Activated CD4-positive, alpha-beta memory T cell treated with anti-CD3 and anti-CD28 coated beads, Interleukin-2, amount 10 ng/mL, durations not matched to agents 7 days and 5 days (primary cell): ENCODE measurements at places on chromosomes 2 and 18. TPM values are rescaled to one million over a fixed set of nuclear protein-coding genes. Genes with fewer than 3 reads are reported as not detected.

- no peak for DNase-seq
Measured at GRCh38 chr18:62480927-62481326, 41.9 kb upstream of the ZCCHC2 start.

DNA sequence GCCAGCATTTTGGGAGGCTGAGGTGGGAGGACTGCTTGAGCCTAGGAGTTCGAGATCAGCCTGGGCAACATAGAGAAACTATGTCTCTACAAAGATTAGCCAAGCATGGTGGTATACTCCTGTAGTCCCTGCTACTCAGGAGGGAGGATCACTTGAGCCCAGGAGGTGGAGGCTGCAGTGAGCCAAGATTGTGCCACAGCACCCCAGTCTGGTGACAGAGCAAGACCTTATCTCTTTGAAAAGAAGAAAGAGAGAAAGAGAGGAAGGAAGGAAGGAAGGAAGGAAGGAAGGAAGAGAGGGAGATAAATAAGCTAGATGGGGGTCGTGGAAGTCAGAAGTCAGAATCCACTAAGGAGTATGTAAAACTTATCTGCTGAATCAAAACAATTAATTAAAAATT is 16.2 kb downstream of the GPR75 start:
- no peak for DNase-seq

- DNase-seq: no peak
Measured at GRCh38 chr18:40148960-40149359, 1806.1 kb upstream of the PIK3C3 start.

DNA sequence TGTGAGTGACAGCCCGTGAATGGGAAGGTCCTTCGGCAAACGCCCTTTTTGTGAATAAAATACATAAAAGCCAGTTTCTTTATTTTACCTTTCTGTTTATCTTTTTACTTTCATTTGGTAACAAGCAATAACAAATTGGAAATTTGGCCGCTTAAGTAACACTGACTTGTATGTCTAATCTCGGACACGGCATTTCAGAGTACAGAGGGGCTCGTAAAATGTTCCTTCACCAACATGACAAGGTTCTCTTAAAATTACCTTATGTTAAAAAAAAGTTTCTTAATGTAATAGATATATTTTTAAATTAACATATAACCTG is 558 bp upstream of the NEMP2 start:
- no peak for DNase-seq

DNA sequence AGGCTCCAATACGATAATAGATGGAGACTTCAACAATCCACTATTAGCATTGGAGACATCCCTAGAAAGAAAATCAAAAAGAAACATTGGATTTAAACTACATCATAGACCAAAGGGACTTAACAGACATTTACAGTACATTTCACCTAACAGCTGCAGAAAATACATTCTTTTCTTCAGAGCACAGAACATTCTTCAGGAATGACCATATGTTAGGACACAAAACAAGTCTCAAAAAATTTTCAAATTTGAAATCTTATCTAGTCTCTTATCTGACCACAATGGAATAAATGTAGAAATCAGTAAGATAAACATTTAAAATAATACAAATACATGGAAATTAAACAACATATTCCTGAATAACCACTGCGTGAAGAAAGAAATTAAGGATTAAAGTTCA is 68.7 kb downstream of the STRADB start:
- DNase-seq: no peak

The RND3 gene
- total RNA-seq: not detected

DNA sequence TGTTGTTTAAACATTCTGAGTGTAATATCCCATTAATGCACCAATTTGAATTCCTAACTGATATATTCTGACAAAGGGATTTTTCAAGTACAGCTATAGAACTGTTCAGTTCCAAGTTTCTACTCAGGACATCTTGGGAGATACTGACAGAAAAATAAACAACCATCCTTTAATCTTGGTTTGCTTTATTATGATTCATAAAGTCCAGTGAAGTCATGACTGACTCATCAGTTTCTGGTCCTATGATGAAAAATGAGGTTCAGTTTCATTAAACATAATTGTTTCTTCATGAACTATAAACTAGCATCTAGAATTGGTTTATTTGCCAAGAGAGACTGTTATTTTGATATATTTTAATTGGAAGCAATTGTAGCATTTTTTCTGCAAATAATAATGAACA is 896.2 kb downstream of the CCDC85A start:
- DNase-seq: no peak

GRCh38 chr18:23548275-23548674 is 38.0 kb downstream of the NPC1 start:
- no peak for DNase-seq

The PNKD gene
- total RNA-seq: 31.8 TPM

- DNase-seq: no peak
Measured at GRCh38 chr2:46644690-46645385, 165.5 kb downstream of the TMEM247 start.

GRCh38 chr2:185835974-185836373 is 97.4 kb downstream of the FSIP2 start:
- DNase-seq: no peak

- DNase-seq: no peak
Measured at GRCh38 chr2:73257425-73258125, 23.5 kb downstream of the CCT7 start.

DNA sequence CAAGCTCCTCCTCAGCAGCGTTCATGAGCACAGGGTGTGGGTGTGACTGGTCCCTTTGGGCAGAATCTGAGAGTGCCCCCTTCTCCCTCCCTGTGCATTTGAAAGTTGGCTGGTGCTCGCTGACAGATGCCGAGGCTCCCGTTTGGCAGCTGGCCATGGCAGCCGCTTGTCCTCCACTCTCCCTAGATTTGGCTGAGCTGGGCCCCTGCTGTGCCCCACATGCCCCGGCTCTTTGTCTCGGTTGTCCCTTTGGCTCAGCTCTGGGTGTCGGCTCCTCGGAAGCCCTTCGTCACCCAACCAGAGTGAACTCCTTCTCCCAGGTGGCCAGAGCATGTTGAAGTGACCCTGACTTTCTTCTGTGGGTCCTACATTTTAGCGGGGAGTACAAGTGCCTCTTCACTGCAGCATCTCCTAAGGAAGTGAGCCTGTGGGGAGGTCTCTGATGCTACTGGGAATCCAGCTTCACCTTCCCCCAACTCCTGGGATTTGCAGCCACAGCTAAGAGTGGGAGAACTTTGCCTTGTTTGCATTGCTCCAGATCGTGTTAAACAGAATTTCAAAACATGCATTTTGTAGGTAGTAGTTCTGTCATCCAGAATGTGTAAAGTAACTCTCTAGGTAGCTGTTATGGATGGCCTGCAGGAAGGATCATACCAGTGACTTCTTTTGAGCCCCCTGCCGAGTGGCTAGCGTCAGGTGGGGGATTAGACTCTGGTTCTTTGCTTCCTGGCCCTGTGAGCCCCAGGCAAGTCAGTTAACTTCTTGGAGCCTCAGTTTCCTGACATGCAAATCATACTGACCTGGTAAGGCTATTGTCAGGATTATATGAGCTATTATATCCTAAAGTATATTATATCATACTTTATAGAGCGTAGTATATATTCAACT is 24.2 kb downstream of the HPCAL1 start:
- DNase-seq: no peak

DNA sequence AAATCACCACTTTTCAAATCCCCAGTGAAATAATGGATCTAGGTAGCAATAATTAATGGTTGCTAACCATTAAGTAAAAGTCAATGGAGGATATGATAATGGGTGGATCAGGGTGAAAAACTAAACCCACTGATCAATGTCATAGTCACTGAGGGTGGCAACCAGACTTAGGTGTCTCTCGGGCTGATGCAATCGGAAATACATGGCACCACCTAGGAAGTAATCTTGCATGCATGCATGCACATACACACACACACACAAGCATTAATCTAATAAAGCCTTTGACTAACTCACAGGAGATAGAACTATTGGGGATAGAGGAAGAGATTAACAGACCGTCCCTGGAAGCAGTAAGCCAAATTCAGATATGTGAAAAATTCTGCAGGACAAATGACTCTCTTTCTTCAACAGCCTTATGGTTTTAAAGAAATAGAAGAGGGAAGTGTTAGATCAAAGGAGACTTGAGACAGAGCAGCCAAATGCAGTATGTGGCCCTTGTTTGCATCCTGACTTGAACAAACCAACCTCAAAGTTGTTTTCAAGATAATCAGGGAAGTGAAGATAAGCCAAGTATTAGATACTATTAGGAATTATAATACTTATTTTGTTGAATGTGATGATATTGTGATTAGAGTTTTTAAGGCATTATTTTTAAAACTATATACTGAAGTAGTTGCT is 186.0 kb upstream of the RMP24 start:
- no peak for DNase-seq

- DNase-seq: peak; percentile 43
Measured at GRCh38 chr2:203583701-203584100, 48.6 kb upstream of the RAPH1 start.

DNA sequence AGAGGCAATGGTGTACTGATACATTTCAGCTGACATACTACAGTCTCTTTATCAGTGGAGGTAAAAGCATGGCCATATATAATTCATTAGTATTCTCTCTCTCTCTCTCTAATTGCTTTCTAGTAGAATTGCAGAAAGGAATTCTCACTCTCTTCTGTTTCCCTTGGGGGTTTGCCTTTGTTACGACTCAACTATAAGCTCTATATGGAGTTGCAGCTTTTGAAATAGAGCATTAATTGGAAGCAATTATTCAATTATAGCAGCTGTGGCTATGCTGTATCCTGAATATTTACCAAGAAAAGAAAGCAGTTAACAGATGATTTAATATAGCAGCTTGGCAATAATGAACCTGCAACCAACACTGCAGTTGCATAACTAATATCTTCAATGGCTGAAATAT is 132.7 kb upstream of the STON1 start:
- DNase-seq: no peak

The IL36G gene
- not detected for total RNA-seq

DNA sequence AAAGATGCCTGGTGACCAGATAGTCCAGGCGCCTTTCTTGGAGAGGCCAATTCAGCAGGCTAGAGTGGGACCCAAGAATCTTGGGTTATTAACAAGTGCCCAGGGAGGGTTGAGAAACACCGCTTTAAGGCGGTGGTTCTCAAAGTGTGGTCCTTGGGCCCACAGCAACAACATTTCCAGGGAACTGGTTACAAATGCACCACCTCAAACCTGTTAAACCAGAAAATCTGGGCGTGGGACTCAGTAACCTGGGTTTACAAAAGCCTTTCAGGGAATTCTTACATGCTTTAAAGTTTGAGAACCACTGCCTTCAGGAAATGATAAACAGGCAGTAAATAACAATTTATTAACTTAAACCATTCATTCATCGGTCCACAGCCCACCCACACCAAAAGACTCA is 92.5 kb downstream of the SP3 start:
- DNase-seq: no peak

DNA sequence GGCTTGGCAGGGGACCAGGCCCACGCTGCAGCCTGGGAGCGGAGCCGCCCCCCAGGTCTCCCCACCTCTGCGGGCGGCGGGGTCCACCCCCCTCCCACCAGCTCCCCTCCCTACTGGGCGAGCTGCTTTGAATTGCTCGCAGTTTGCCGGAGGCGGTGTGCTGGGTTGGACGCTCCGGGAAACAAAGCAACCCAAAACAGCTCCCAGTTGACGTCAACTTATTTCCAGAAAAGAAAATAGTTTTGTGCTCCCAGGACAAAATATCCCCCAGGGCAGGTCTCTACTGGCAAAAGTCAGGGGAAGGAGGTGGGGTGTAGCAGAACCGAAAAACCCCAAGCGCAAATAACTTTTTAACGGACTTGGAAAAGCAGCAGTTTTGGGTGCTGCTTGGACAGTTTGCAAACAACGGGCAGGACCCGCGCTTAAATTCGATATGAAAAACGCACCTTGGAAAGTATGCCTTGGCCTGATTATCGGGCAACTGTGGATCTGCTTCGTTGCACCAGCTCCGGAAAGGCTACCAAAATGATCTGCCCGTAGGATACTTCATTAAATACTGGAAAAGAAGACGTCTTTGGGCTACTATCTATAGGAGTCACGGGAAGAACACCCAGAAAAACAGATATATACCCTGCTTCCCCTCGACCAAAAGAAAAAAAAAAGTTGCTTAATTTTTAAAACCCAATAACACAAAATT is 2.8 kb upstream of the KCTD1 start:
- DNase-seq: no peak

DNA sequence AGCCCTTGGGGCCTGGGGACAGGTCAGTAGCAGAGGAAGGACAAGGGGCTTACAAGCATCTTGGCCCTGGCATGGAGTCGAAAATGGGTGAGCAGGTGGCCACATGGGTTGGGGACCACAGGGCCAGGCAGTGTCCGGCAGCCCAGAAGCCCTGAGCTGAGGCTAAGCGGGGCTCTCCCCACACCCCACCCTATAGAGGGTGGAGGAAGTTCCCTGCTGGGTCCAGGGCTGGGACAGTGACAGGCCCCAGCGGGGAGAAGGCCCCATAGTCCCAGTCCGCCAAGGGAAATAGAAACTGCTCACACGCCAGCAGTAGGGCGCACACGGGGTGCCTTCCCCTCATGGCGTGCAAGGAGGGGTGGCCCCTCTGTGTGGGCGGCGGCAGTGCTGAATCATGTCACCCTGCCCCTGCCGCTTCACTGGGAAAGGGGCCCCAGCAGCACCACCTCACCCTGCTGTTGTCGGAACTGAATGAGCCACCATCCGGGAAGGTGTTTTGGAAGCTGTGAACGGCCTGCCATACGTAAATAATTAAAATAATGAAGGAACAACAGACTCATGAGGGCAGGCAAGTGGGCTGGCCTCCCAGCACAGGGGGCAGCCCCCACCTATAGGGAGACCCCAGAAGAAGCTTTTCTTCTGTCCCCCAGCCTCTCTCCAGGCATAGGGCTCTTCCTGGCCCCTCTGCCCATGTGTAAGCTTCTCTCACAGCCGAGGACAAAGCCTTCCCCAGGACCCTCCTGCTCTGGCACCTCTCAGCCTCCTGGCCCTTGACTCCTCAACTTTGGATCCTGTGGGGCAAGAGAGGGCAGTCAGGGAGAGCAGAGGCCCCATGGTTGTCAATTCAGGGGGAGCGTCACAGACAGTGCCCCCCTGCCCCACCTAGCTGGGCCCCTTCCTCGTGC is 12.7 kb upstream of the DUSP2 start:
- peak; percentile 81 for DNase-seq

DNA sequence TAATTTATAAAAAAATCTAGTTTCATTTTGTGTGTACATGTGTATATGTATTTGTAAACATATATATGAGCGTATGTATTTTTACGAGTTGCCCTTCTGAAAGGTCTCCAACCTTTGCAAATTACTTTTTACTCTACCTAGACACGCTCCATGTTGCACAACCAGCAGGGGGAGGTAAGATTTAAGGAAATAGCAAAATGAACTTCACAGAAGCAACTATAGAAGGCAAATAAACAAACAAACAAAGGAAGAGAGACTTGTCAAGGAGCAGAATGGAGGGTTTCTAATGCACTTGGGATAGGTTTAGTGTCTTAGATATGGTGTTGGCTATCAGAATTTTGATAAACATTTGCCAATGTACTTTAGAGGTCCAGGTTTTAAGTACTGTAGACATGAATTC is 820.5 kb upstream of the POU3F3 start:
- no peak for DNase-seq

The SERPINB5 gene
- total RNA-seq: not detected

The EGR4 gene
- not detected for total RNA-seq

- DNase-seq: no peak
Measured at GRCh38 chr2:241352227-241352626, 3.9 kb upstream of the FARP2 start.

The EMILIN2 gene
- 21.4 TPM for total RNA-seq

The CDH2 gene
- total RNA-seq: not detected

- no peak for DNase-seq
Measured at GRCh38 chr2:213181712-213182111, 30.3 kb upstream of the IKZF2 start.

The COX7A2L gene
- total RNA-seq: 102 TPM
